ENCODE measurements at places on chromosomes 13 and 19.

GRCh38 chr13:73722120-73722519, 412.1 kb downstream of the KLF12 start:
- H3K4me3 ChIP-seq, result no peak overlapping the region
- H3K4me1 ChIP-seq, result peaks cover 15% of the 10 kb centered on the region
- H3K27me3 ChIP-seq, result no peaks in the 10 kb centered on the region
- peak overlapping the region; percentile 10 for H3K27ac ChIP-seq
- peaks cover 4% of the 10 kb centered on the region for H3K36me3 ChIP-seq

- no peaks in the 10 kb centered on the region for H3K27me3 ChIP-seq
- H3K36me3 ChIP-seq, result no peaks in the 10 kb centered on the region
- H3K27ac ChIP-seq, result no peak overlapping the region
- H3K4me3 ChIP-seq, result no peak overlapping the region
- DNase-seq, result no peak
Observed at GRCh38 chr13:22198001-22198400, 527.1 kb downstream of the FGF9 start.

GRCh38 chr19:13843104-13843921, 33.6 kb upstream of the NANOS3 start:
- H3K27me3 ChIP-seq, result no peaks in the 10 kb centered on the region
- H3K4me1 ChIP-seq, result peaks cover 93% of the 10 kb centered on the region
- H3K27ac ChIP-seq, result peak overlapping the region; percentile 98
- H3K4me3 ChIP-seq, result peak overlapping the region; percentile 73
- H3K36me3 ChIP-seq, result peaks cover 5% of the 10 kb centered on the region

GRCh38 chr13:114099918-114100445, 32.4 kb downstream of the RASA3 start:
- H3K36me3 ChIP-seq, result peaks cover 42% of the 10 kb centered on the region
- H3K4me1 ChIP-seq, result peaks cover 86% of the 10 kb centered on the region
- no peak overlapping the region for H3K4me3 ChIP-seq
- no peaks in the 10 kb centered on the region for H3K27me3 ChIP-seq
- H3K27ac ChIP-seq, result no peak overlapping the region

GRCh38 chr13:98439126-98439828, 137.6 kb downstream of the STK24 start:
- no peak overlapping the region for H3K27ac ChIP-seq
- H3K4me1 ChIP-seq, result no peaks in the 10 kb centered on the region
- H3K27me3 ChIP-seq, result no peaks in the 10 kb centered on the region
- H3K4me3 ChIP-seq, result no peak overlapping the region

- H3K27ac ChIP-seq, result peak overlapping the region; percentile 16
- H3K4me1 ChIP-seq, result peaks cover 58% of the 10 kb centered on the region
- peaks cover 24% of the 10 kb centered on the region for H3K36me3 ChIP-seq
- DNase-seq, result no peak
- H3K27me3 ChIP-seq, result no peaks in the 10 kb centered on the region
Observed at GRCh38 chr19:10338940-10339339, 484 bp downstream of the ICAM3 start.

- no peaks in the 10 kb centered on the region for H3K4me1 ChIP-seq
- no peaks in the 10 kb centered on the region for H3K27me3 ChIP-seq
- no peak overlapping the region for H3K27ac ChIP-seq
- no peaks in the 10 kb centered on the region for H3K36me3 ChIP-seq
Observed at GRCh38 chr13:77386046-77386445, 59.2 kb upstream of the MYCBP2 start.

DNA sequence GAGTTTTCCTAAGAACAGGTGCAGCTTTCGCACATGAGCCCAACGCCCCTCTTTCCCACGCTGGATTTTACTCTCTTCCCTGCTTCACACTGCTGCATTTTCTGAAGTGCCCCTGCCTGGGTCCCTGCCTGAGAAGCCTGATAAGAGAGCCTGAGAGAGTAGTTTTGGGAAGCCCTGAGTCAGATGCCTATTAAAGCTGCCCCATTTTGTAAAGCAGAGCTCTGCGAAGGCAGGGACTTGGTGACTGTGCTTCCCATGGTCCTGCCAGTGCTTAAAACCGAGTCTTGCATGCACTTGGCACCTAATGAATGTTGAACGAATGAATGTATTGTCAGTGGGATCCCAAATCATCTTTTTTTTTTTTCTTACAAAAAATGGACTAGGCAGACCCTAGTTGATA, 18.2 kb downstream of the FGF9 start:
- DNase-seq, result no peak
- no peak overlapping the region for H3K27ac ChIP-seq
- H3K36me3 ChIP-seq, result no peaks in the 10 kb centered on the region
- H3K4me1 ChIP-seq, result no peaks in the 10 kb centered on the region

- peak overlapping the region; percentile 82 for H3K4me3 ChIP-seq
- peaks cover 38% of the 10 kb centered on the region for H3K4me1 ChIP-seq
- no peak for DNase-seq
- peak overlapping the region; percentile 91 for H3K27ac ChIP-seq
Observed at GRCh38 chr19:41398050-41398418, 416 bp downstream of the BCKDHA start.

DNA sequence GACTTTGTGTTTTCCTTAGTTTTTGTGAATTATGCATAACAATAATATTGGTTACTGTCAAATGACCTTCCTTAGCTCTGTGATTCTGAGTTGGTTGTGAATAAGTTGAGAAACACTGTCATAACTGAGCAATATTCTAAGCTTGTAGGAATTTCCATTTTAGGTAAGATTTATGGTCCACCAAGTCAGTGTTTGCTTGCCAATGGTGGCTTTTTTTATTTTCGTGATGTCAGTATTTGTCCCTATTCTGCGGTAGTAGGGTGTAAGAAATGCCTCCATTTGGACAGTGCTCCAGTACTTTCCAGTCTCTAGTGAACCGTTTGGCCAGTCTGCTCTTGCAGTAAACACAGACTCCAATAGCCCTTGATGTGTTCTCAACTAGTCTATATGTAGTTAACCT, 94.7 kb downstream of the FRY start:
- no peak for DNase-seq
- H3K27ac ChIP-seq, result no peak overlapping the region
- H3K4me3 ChIP-seq, result no peak overlapping the region

GRCh38 chr19:13806728-13807127, 11.5 kb downstream of the ZSWIM4 start:
- H3K4me1 ChIP-seq, result no peaks in the 10 kb centered on the region
- no peaks in the 10 kb centered on the region for H3K27me3 ChIP-seq
- peaks cover 13% of the 10 kb centered on the region for H3K36me3 ChIP-seq
- DNase-seq, result no peak
- H3K4me3 ChIP-seq, result no peak overlapping the region
- H3K27ac ChIP-seq, result no peak overlapping the region

DNA sequence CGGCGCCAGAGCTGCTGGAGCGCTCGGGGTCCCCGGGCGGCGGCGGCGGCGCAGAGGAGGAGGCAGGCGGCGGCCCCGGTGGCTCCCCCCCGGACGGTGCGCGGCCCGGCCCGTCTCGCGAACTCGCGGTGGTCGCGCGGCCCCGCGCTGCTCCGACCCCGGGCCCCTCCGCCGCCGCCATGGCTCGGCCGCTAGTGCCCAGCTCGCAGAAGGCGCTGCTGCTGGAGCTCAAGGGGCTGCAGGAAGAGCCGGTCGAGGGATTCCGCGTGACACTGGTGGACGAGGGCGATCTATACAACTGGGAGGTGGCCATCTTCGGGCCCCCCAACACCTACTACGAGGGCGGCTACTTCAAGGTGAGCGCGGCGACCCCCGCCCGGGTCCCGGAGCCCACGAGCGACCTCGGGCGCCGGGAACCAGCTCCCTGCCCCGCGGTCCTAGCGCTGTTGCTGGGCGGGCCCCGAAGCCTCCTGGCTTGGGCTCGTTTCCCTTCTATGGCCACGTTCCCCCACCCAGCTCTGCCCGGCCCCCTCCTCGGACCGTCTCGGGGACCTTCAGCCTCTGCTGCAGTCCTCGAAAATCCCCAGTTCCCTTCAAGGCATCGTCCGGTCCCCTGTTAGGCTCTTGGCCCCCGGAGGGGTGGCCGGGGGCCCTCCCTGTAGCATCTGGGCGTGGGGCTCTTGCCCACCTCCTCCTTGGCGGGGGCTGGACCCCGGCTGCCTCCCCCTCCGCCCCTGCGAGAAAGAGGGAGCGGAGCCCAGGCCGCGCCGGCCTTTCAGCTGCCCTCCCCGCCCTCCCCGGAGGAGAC, at the start of gene CDC34:
Gene CDC34 (plus strand): TSS at position 8 of the 808 bp plus-strand sequence. CDS start 172 bp downstream, at position 180.
- peaks cover 19% of the 10 kb centered on the region for H3K36me3 ChIP-seq
- H3K27ac ChIP-seq, result peak within 1 kb of the TSS; percentile 34
- H3K4me1 ChIP-seq, result peaks cover 45% of the 10 kb centered on the region
- no peaks in the 10 kb centered on the region for H3K27me3 ChIP-seq
- no peak for DNase-seq
- peak within 1 kb of the TSS; percentile 87 for H3K4me3 ChIP-seq

- no peaks in the 10 kb centered on the region for H3K27me3 ChIP-seq
- peaks cover 35% of the 10 kb centered on the region for H3K4me1 ChIP-seq
- H3K27ac ChIP-seq, result peak overlapping the region; percentile 46
- H3K4me3 ChIP-seq, result peak overlapping the region; percentile 41
Observed at GRCh38 chr19:17184371-17184841, 30.8 kb upstream of the USE1 start.

- H3K4me1 ChIP-seq, result no peaks in the 10 kb centered on the region
- H3K4me3 ChIP-seq, result no peak overlapping the region
- H3K27ac ChIP-seq, result no peak overlapping the region
Observed at GRCh38 chr13:63044589-63045313, 1629.1 kb upstream of the PCDH20 start.

DNA sequence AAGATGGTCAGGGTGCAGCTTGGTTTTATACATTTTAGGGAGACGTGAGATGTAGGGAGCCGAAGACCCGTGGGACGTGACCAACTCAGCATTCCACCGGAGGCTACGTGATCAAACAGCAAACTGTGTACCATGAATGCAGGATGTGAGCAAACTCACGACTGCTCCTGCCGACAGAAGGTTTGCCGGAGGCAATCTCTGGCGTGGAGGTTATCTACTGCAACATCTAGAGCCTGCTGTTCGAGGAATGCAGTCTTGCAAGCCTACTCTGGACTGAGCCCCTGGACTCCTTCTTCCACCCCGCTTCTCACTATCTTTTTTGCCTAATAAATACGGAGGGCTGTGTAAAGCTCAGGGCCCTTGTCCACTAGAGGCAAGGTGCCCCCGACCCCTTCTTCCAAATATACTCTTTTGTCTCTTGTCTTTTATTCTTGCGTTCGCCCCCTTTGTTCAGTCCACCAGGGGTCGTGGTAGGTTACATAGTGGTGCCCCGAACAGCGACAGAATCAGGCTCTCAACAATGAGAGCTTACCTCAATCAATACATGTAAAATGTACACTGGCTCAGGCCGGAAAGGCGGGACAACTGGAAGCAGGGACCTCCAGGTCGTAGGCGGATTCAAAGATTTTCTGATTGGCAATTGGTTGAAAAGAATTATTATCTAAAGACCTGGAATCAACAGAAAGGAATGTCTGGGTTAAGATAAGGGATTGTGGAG, 8.9 kb upstream of the OR1I1 start:
- no peaks in the 10 kb centered on the region for H3K4me1 ChIP-seq
- DNase-seq, result no peak
- H3K36me3 ChIP-seq, result no peaks in the 10 kb centered on the region
- no peaks in the 10 kb centered on the region for H3K27me3 ChIP-seq
